Activated T-helper 1 cell treated with anti-CD3 and anti-CD28 coated beads, Interleukin-2, amount 50 U/mL, for 16 hours (primary cell): ENCODE measurements at places on chromosomes 6 and 20.

DNA sequence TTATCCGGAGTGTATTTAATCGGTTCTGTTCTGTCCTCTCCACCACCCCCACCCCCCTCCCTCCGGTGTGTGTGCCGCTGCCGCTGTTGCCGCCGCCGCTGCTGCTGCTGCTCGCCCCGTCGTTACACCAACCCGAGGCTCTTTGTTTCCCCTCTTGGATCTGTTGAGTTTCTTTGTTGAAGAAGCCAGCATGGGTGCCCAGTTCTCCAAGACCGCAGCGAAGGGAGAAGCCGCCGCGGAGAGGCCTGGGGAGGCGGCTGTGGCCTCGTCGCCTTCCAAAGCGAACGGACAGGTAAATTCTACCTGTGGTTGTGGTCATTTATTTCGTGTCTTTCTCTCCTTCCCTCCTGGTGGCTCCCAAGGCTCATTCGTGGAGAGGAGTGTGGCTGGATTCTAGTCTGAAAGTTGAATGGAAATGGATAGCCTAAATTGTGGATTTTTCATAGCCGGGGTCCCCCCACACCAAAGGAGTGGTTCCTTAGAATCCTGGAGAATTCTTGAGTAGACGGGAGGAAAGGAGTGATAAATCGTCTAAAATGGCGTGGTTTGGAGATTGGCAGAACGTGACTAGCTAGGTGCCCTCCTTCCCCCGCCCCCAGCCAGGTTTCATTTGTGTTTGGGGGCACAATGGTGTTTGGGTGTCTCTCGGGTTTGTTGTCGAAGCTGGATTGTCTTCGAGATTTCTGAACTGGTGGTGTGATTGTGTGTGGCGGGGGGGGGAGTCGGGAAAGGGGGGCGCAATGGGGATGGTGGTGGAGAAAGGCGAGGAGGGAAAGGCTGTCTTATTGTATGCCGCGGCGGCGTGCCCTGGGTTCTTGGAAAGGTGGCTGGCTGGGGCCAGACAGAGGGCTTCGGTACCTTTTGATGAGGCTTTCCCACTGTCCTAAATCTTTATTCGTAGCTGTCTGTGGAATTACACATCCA, 673 bp downstream of the MARCKS start:
- DNase-seq = no peak

DNA sequence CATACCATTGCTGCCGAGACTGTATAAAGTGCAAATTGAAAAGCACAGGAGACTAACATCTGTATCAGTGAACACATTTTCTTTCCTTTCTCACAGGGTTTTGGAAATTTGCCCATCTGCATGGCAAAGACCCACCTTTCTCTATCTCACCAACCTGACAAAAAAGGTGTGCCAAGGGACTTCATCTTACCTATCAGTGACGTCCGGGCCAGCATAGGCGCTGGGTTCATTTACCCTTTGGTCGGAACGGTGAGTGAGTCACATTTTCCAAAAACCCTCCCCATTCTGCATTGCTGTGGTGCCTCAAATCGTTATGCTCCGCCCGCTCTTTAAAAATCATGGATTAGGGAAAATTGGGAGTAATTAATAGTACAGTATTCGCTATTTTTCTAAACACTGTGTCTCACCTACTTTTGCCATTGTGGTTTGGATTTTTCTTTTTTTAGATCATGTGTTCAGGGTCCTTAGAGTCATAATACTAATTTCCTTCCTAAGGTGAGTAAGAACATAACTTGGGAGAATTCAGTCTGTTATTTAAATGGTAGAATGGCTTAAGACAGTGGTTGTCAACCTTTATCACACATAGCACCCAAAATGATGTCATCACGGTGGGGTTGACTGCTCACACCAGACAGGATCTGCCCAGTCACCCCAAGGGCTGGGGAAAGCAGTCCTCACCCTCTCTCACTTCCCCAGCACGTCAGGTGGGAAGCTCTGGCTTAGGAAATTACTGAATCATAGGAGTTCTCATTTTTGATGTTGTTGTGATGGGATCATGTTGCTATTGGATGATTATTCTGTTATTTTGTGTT, 171.6 kb downstream of the MTHFD1L start:
- DNase-seq = no peak

- DNase-seq = no peak
Observed at GRCh38 chr20:41507436-41507835, 110.7 kb downstream of the CHD6 start.

- no peak for DNase-seq
Observed at GRCh38 chr6:159267165-159267564, 98.0 kb downstream of the FNDC1 start.

DNA sequence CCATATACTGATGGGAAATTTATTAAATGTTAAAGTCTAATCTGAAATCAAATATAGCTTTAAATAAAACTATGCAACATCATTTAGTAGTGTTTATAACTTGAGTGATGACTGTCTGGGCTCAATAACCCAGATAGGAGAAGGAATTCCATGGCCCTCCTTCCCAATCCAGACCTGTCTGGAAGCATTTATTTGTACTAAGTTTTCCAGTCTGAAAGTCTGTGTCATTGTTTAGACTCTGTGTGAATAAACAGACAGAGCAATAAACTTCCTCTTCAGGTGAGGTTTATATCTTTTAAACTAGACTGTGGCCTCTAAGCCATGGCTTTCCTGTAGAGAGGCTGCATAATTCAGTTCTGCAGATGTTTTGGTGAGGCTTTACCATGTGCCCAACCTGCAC, 176.4 kb downstream of the SOX4 start:
- DNase-seq = no peak

- DNase-seq = no peak
Observed at GRCh38 chr6:166555086-166555485, 31.4 kb downstream of the RAMACL start.

GRCh38 chr6:37535759-37536490, 36.2 kb upstream of the CCDC167 start:
- DNase-seq = no peak

DNA sequence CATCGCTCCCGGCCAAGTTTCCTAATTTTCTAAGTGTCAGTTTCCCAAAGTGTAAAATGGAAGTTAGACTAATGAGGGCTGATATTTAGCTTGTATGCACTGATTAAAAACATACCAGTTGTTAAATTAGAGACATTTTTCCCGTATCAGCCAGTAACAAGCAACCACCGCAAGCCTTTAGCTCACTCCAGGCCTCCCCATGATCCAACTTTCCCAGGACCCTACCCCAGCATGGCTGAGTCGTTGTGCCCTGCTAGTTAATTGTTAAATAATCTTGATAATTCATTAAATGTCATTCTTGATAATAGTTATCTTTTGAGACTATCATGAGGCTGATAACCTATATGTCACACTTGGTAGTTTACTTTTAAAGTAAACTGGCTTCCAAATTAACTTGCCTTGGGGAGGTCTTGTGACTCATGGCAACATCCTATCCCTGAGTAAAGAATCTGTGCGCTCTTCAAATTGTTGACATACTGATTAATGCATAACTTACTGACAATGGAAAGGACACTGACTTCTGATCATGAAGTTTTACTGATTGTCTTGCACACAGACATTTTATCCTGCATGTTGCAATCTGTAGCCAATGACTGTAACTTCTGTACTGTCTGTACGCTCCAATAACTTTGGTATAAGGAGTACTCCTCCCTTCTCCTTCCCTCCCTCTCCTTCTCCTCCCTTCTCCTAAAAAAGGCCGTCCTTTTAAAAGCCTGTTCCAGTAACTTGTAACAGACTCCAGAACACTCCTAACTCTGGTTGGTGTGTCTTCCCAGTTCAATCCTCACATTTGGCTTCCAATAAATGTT, 6.3 kb upstream of the GTF3C6 start:
- no peak for DNase-seq

- no peak for DNase-seq
Observed at GRCh38 chr6:16730738-16731477, 30.4 kb downstream of the ATXN1 start.

DNA sequence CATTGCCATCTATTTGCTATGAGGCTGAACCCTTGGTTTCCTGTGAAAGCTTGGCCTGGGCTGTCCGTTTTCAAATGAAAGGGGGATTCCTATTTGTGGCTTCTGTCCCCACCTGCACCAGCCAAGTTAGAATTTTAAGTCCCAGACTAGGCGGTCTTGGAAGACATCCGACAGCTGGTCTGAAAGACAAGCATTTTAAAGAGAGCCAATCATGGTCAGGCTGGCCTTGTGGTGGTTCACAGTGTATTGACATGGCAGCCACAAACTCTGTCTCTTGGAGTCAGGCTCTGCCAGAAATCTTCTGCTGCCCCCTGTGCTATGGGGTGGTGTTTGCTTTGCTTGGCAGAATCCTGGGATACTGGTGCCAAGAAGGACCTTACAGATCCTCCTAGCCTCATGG, 319.2 kb upstream of the MOCS1 start:
- DNase-seq = no peak

GRCh38 chr20:49310705-49311104, 32.8 kb upstream of the ZNFX1 start:
- DNase-seq = no peak

- no peak for DNase-seq
Observed at GRCh38 chr20:58903614-58904013, 51.1 kb downstream of the GNAS start.

DNA sequence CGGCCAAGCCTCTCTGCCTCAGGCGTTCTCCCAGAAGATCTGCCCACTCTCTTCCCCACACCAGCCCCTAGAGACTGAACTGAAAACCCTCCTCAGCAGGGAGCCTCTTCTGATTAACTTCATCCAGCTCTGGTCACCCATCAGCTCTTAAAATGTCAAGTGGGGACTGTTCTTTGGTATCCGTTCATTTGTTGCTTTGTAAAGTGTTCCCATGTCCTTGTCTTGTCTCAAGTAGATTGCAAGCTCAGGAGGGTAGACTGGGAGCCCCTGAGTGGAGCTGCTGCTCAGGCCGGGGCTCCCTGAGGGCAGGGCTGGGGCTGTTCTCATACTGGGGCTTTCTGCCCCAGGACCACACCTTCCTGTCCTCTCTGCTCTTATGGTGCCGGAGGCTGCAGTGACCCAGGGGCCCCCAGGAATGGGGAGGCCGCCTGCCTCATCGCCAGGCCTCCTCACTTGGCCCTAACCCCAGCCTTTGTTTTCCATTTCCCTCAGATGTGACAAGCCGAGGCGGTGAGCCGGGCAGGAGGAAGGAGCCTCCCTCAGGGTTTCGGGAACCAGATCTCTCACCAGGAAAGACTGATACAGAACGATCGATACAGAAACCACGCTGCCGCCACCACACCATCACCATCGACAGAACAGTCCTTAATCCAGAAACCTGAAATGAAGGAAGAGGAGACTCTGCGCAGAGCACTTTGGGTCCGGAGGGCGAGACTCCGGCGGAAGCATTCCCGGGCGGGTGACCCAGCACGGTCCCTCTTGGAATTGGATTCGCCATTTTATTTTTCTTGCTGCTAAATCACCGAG, 14.2 kb downstream of the VEGFA start:
- DNase-seq = no peak

DNA sequence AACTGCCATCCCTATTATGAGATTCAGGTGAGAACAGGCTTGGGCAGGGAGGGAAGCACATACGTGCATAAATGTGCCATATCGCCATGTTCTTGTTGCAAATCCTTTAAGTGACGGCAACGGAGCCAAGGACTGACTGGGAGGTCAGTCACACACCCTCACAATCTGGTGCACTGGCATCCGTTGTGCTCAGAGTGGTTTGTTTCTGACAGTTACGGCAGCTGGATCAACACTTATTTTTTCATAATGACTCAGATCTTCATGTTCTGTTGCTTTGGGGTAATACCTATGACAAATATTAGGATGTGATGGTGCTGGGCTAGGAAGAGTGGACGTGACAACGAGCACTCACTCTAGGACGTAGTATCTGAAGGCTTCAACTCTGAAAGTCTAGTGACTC, 56.2 kb upstream of the PREP start:
- DNase-seq = no peak

DNA sequence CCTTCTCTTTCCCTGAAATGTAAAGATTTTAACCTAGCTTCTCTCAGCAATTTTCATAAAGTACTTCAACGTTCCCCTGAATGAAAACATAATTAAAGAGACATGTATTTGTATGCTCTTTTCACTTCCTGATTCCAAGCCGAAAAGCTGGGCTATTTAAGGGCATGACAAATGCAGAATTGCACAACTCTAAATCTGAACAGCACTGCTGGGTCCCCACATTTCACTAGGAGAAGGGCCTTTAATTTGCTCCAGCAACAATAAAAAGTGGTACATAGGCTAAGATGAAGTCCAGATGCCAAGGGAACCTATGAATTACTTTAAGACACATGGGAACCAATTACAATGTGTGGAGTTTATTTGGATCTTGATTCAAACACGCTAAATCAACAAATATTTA, 42.0 kb downstream of the IRAK1BP1 start:
- DNase-seq = no peak

DNA sequence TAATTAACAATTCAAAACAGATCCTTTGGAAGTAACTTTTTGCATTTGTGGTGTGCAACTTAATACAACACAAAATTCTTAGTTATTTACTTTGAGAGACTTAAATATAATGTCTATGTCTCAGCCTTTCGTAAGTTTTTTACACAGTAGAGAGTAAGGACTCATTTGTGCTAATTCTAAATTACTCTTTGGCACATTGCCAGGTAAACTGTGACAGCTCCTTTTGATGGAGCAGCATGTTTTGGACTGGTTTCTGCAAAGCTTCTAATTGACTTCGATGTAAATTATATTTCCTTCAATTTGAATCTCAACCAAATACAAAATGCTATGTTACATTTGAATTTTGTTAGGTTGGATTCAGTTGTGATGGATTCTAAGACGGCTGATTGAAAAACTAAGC, 450.7 kb upstream of the OPRM1 start:
- DNase-seq = no peak

DNA sequence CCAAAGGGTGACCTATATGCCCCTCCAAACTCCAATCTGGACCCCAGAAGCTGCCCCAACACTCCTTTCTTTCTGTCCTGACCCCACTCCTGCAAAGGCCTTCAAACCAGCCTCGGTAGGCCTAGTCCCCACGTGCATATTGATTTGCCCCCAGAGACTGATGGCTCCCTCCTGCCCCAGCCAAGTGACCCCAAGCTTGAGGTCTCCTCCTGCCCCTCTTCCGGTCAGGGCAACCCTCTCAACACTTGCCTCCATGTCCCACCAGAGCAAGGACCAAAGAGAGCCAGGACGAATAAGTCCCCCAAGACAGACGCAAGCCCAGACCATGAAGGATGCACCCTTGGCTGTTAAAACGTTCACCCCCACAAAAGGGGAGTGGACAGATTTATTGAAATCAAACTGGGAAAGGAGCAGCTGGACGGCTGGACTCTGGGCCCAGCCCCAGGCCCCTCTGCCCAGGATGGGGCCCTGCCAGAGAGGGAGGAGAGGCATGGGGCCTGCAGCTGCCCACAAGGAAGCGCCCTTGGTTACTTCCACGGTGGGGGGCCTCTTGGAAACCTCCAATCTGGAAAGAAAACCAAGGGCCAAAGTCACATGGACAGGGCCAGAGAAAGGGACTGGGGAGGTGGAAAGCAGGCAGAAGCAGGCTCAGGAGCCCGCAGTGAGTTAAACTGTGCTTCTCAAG, 2.4 kb upstream of the SPEF1 start:
- no peak for DNase-seq
